ENCODE measurements at places on chromosomes 12 and 14.

- peak overlapping the region; percentile 81 for H3K4me3 ChIP-seq
- H3K27ac ChIP-seq, result peak overlapping the region; percentile 96
- H3K36me3 ChIP-seq, result peaks cover 39% of the 10 kb centered on the region
- H3K4me1 ChIP-seq, result peaks cover 46% of the 10 kb centered on the region
- DNase-seq, result no peak
Observed at GRCh38 chr12:48681399-48681709, 684 bp downstream of the KANSL2 start.

DNA sequence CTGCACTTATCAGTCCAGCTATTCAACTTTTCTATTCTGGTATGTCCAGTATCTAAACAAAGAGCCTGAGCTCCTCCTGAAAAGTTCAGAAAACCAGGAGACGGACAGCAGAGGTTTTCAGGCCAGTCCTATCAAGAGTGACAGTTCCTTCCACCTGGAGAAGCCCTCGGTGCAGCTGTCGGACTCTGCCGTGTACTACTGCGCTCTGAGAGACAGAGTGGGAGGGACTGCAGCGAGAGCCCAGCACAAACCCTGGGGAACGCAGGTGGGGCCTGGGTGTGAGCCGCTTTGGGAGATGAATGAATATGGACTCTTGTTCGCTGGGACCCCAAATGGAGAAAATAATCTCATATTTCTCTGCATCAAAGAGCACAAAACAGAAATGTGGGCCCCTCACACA lies 329.8 kb upstream of the OR4E1 start:
- H3K36me3 ChIP-seq, result no peaks in the 10 kb centered on the region
- DNase-seq, result no peak
- H3K4me1 ChIP-seq, result no peaks in the 10 kb centered on the region
- no peaks in the 10 kb centered on the region for H3K27me3 ChIP-seq
- no peak overlapping the region for H3K4me3 ChIP-seq

- no peaks in the 10 kb centered on the region for H3K27me3 ChIP-seq
- no peaks in the 10 kb centered on the region for H3K36me3 ChIP-seq
- no peaks in the 10 kb centered on the region for H3K4me1 ChIP-seq
- DNase-seq, result no peak
- H3K4me3 ChIP-seq, result no peak overlapping the region
Observed at GRCh38 chr14:54815016-54815415, 87.6 kb downstream of the GCH1 start.

DNA sequence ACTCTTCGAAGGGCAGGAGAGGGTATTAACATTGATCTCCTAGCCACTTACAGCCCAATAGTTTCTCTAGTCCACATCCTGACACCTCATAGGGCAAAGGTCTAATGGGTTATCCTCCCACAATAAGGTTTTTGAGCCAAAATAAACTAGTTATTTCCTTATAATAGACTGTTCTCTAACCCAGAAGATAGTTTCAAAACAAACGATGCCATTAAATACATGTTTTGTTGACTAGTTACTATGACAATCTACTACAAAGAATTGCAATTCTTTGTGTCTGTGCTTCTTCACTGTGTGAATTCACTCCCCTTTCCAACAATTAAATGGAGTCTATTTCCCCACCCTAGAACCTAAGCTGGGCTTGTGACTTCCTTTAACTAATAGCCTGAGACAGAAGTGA lies 6.4 kb upstream of the ACTR10 start:
- no peaks in the 10 kb centered on the region for H3K4me1 ChIP-seq
- no peaks in the 10 kb centered on the region for H3K36me3 ChIP-seq
- no peaks in the 10 kb centered on the region for H3K27me3 ChIP-seq
- no peak overlapping the region for H3K4me3 ChIP-seq
- no peak for DNase-seq

All from lower lobe of right lung (tissue), 2 donors.